ENCODE measurements at places on chromosomes 11 and 22.

GRCh38 chr11:120339394-120339890, 3.2 kb downstream of the ARHGEF12 start:
- peak; percentile 85 for DNase-seq

GRCh38 chr22:30909306-30909705, 59.3 kb downstream of the MORC2 start:
- no peak for DNase-seq

DNA sequence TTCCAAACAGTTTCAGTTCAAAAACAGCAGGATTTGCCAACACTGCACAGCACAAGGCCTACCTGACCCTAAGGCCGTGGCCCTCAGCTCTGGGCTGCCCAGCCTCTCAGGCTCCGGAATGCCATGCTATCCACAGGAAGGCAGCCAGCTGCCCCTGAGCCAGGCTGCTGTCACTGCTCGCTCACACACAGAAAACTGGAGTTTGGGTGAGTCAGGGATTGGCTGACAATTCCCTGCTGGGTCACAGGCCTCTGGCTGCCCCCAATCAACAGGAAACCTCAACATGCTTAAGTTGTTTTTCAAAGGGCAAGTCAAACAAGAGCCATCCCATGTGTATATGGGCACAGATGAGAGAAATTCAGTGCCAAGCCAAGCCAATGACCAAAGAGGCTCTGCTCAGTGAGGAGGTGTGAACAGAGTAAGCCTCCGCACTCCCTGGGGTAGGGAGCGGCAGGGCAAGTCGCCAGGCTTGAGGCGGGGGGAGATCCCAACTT, 50.2 kb downstream of the RPL27A start:
- peak; percentile 34 for DNase-seq

- no peak for DNase-seq
Measured at GRCh38 chr11:108669711-108670110, 4.8 kb downstream of the DDX10 start.

DNA sequence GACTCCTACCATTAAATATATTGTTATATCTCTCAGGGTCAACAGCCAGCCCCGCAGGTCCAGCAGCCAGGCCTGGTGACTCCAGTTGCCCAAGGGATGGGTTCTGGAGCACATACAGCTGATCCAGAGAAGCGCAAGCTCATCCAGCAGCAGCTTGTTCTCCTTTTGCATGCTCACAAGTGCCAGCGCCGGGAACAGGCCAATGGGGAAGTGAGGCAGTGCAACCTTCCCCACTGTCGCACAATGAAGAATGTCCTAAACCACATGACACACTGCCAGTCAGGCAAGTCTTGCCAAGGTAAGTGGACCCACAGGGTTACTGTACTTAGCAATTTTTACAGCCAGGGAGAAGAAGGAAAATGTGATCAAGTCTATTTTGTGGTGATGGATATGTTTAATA, 35.1 kb downstream of the EP300 start:
- DNase-seq = peak; percentile 10

GRCh38 chr11:95715777-95716241, 73.8 kb downstream of the FAM76B start:
- peak; percentile 75 for DNase-seq

GRCh38 chr11:94840209-94840608, 72.1 kb downstream of the AMOTL1 start:
- DNase-seq = no peak

DNA sequence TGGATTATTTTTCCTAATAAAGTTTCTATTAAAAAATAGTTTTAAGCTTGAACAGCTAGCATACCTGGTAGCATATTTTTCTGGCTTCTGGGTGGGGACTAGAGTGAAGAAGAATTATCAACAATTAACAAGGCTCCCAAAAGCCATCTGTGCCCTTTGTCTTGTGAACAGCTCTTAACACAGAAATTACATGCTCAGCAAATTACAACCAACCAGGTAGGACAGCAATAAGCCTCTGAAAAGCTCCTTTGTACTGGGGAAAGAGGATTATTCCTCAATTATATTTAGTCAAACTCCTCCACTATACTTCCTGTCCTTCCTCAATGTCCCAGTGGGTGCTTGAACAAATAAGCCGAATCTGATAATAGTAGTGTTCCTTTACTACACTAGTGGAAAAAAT, 162.8 kb downstream of the RAB38 start:
- DNase-seq = no peak

GRCh38 chr22:41382098-41382578, 396 bp downstream of the TEF start:
- peak; percentile 81 for DNase-seq

GRCh38 chr11:106276859-106277436, 199.5 kb downstream of the AASDHPPT start:
- no peak for DNase-seq

DNA sequence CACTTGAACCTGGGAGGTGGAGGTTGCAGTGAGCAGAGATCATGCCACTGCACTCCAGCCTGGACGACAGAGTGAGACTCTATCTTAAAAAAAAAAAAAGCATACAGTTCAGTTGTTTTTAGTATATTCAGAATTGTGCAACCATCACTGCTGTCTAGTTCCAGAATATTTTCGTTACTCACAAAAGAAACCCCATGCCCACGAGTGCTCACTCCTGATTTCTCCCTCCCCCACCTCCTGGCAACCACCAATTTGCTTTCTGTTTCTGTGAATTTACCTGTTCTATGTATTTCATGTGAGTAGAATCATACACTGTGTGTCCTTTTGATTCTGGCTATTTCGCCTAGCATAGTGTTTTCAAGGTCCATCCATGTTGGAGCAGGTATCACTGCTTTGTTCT, 24.8 kb downstream of the PTPRJ start:
- DNase-seq = no peak

GRCh38 chr11:35516403-35516802, 9.0 kb downstream of the PAMR1 start:
- DNase-seq = no peak

GRCh38 chr11:66950112-66950535, 8.1 kb downstream of the PC start:
- no peak for DNase-seq

GRCh38 chr22:39182478-39183030, 30.1 kb upstream of the CBX7 start:
- no peak for DNase-seq

- DNase-seq = no peak
Measured at GRCh38 chr11:61872935-61873565, 18.3 kb downstream of the FADS3 start.

DNA sequence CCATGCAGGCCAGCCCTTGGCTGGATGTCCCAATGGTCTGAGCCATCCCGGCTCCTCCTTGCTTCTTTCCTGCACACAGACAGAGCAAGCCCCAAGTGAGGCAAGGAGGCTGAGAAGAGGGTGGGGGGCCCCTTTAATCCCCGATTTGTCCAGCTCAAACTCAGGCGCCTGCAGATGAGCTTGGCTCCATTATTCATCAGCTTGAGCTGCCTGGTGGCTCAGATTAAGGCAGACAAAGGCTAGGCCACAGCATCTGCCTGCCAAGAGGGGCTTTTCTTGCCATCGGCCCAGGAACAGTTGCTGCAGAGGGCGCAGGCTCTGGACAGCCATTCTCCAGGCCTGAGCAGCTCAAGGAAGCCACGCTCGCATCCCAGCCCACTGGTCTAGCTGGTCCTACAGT, 35.4 kb downstream of the LMO1 start:
- DNase-seq = no peak

- DNase-seq = no peak
Measured at GRCh38 chr22:28923826-28924732, 40.7 kb downstream of the ZNRF3 start.

DNA sequence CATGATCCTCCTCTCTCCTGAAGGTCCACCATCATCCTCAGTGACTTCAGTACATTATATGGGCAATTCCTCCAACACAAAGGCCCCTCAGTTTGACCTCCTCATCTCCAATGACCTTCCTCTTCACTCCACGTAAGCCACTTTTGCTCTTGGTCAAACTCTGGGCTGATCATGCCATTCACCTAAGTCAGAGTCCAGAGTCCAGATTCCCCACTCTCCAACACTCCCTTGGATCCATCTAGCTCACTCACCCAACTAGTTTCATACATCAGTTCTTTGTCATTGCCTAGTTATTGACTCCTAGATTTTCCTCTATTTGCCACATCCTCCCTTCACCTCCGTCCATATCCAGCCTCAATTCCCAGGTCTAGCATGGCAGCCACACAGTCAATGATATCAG, 30.5 kb upstream of the TTC12 start:
- DNase-seq = no peak
